Stimulated activated CD4-positive, alpha-beta T cell treated with anti-CD3 and anti-CD28 coated beads, Interleukin-4, amount 100 ng/mL, for 24 hours (primary cell): ENCODE measurements at places on chromosomes 5 and 9.

DNA sequence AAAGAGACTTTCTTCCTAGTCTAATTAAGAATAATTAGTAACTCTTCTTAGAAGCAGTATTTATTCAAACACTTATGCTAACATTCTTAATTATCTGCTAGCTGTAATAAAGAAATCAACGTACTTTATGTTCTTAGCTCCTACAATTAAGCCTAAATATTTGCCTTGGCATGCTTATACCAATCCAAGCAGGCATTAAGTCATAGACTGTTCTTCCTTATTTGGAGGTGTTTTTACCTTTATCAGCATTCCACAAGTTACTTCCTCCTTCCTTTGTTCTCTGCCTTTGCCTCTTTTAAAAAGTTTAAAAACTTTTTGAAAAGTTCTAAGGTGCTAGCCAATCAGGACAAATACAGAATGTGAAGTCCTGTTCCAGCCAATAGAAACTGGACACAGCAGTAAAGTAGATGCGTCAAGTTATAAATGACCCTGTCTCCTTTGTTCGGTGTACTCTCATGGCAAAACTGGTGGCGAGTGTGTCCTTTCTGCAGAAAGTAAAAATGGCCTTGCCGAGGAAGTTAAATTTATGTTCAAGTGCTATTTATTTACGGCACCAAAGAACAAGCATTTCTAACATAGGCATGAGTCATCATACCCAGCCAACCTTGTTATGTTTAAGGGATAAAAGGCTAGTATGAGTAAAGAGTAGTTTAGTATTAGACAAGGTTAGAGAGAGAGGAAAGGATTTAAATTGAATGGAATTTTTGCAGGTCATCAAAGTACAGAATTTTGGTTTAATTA, 58.6 kb downstream of the GPBP1 start:
- DNase-seq, result no peak

- no peak for DNase-seq
Measured at GRCh38 chr5:99089822-99090549, 161.2 kb upstream of the CHD1 start.

DNA sequence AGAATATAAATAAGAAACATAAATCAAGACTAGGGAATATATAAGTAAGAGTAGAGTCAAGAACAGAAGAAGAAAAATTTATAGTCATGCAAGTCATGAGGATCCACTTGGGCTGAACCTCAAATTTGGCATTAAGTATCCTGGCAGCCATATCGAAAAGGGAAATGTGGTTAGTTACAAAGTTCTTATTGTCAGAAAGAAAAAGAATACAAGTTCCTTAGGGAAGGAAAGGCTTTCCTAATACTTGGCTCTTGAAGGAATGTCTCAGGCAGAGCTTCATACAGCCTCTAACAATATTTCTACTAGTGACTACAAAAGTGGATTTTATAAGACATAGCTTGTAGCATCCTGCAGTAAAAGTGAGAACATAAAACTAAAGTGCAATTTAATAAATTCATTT, 45.4 kb downstream of the TMEM252 start:
- DNase-seq, result no peak

DNA sequence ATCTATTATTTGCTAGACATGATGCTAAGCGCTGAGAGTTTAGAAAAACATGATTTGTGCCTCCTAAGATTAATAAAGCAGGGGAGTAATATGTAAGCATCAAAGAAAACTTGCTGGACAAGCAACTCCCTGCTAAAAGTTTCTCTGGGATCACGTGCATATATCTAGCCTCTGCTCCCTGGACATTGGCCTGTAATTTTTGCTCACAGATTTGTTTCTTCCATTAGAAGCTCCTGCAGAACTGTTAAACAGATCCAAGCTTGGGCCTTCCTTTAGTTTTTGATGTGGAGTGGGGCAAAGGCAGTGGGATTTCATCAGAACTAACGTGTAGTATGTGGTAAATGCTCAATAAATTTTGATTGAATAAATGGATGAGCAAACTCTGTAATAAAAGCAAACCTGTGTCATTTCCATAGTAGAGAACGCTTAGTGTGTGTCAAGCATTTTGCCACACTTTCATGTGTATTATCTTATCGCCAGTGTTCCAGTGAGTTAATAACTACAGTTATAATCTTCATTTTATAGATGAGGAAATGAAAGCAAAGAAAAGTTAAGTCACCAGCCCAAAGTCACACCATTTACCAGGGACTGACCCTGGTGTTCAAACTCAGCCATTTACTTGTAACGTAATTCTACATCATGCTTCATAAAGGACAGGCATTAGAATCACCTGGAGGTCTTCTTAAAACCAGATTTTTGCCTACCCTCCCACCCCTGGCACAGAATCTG, 100.3 kb downstream of the PCSK5 start:
- DNase-seq, result no peak

GRCh38 chr5:143672806-143673205, 139.2 kb upstream of the HMHB1 start:
- DNase-seq, result no peak

- no peak for DNase-seq
Measured at GRCh38 chr5:109035436-109035835, 287.7 kb downstream of the FER start.

DNA sequence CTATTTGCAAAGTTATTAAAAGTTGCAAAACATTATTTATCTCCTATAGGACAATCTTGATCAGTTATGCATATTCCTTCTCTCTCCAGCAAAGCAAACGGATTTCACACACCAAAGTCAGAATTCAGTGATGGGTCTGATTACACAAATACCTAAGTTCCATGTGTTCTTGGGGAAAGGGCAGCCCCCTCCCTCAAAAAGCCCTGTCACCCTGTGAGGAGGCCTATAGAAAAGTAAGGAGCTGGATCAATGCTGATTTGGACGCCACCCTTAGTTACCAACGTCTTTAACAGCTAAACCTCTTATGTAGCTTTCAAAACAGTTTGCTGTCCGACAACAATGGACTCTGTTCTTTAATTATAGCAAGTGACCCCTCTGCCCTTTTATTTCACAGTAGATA, 6.4 kb downstream of the ZNF608 start:
- DNase-seq, result no peak

DNA sequence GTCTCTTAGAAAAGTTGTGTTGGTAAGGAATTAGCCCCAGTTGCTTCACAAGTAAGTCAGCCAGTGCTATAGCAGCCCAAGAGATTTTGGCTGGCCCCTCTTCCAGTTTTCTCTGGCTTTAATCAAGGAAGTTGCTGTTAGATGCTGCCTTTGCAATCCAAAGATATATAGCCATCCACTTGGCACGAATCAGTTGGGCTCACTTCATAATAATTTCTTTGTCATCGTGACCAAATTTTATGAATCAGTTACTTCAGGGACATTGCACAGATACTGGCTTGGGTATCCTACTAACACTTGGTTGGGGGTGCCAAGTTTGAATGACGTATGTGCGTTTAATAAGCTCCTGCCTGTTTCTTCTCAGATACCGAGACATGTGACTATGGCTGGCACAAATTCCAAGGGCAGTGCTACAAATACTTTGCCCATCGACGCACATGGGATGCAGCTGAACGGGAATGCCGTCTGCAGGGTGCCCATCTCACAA, 81.5 kb downstream of the VCAN start:
- DNase-seq, result no peak

DNA sequence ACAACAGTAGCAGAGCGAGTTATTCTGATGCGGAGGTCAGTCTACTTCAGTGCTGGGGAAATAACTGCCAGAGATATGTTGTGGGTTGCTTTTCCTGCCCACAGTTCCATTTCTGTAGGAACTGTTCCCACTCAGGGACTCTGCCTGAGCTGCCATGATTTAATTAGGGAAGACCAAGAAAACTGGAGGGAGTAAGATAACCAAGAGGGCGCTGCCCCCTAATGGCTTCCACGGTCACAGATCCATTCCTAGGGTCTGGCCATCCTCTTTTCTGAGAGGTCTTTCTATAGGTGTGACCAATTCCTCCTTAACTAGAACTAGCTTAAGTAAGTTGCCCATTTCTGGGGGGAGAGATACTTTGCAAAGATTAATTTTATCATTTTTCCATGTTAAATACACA, 125.9 kb downstream of the APBA1 start:
- DNase-seq, result no peak

DNA sequence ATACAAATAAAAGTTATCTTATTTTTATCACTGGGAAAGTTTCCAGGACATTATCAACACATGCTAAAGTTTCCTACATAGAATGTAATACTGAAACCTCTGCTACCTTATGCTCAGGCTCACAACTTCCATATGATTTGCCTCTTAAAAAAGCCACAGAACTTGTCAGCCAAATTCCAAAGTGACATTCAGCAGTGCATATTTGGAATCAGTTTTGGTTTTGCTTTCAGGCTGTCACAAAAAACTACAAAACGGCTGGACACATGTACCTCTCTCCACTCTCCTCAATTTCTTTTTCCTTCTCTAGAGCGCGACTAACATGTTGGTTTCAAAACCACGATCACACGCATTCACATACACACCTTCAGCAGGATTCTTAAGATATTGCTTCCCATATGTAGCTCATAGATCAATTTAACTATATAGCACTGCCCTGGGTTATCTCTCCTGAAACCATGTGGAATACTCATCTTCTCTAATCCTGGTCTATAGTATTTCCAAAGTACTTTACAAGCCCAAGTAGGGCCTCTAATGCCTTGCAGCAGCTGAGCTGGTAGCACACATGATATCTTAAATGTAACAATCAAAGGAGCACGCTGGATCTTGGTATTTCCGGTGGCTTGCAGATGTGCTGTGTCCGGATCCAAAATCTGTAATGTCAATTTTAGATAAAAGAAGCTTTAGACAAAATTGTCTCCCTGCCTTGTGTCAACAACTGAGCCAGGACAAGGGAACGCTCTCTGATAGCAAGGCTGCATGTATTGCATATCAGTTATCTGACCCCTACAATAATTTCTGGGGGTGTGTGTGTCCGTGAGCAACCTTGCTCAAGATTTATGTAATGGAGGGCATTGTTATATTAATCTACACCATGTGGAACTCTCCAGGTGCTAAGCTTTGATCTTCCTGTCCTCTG, 203.2 kb downstream of the DMRT2 start:
- DNase-seq, result no peak

- no peak for DNase-seq
Measured at GRCh38 chr5:15376803-15377202, 123.2 kb upstream of the FBXL7 start.

DNA sequence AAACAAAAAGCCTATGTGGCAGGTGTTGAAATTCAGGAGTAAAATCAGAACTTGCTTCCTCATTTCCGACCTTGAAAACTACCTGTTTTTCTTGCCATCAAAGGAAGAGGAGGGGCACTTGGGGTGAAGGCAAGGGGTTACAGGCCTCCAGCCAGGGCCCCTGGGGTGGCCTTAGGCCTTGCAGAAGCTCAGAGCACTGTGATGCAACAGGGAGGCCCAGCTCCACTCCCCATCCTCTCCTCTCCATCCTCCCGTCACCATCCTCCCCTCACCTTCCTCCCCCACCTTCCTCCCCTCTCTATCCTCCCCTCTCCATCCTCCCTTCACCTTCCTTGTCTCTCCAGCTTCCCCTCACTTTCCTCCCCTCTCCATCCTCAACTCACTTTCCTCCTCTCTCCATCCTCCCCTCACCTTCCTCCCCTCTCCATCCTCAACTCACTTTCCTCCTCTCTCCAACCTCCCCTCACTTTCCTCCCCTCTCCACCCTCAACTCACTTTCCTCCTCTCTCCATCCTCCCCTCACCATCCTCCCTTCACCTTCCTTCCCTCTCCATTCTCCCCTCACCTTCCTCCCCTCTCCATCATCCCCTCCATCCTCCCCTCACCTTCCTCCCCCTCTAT, 111.6 kb downstream of the WNK2 start:
- no peak for DNase-seq

DNA sequence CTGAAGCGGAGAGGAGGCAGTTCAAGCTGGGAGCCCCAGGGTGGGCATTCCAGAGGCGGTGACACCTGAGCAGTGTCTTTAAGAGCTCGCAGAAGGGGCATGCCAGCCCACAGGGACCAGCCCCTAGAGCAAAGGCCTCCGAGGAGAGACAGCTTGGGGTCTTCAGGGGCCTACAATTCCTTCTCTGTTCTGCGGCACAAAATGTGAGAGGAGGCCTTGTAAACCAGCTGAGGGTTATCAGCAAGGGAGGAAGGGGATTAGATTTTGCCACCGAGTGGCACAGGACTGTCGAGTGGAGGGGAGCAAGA, 505 bp upstream of the SIGMAR1 start:
- DNase-seq, result no peak

- no peak for DNase-seq
Measured at GRCh38 chr5:169341556-169341955, 40.6 kb upstream of the SLIT3 start.

DNA sequence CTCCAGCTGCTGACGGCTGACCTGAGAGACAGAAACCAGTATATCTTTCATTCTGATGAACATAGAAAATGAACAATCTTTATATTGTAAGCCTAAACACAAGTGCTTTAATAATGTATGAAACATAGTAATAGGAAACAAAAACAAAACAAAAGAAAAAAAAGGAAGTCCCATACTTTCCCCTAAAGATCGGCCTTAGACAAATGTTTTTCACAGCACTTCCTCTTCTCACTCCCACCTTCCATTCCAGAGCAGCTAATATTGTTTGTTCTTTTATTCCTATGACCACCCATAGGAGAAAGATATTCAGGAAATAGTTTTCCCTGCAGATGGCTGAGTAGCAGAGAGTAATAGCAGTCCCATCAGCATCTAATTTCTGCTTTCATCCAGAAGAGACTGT, 194.4 kb upstream of the SLC27A6 start:
- no peak for DNase-seq

- peak; percentile 64 for DNase-seq
Measured at GRCh38 chr5:68460147-68460798, 244.7 kb downstream of the PIK3R1 start.

DNA sequence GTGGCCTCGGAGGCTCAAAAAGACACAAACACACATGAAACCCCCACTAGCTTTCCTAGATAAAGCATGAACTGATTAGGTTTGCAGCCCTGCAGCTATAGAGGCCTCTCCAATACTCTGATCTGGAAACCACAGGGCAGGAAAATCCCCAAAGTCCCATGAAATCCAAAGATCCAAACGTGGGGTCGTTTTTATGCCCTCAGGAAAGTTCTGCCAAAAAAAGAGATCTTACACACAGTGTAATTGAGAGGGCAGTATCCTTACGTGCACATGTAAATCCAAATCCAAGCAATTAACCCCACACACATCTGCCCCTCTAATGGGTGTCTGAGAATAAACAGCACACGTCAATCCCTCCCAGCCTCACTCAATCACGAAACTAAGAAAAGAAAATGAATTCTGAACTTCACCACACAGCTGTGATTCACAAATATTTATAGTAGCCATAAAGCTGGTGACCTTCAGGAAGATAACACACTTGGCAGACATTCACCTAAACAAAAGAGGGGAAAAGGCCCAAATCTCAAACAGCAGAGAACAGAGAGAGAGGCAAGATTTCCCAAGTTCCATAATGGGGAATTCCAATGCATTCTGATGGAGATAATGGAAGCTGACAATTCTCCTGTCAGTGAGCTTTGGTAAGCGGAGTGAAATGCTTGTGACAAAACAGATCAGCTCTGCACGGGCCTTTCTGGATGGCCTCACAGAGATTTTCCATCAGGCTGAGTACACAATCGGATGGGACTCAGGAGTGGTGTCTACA, 114.2 kb downstream of the SEMA5A start:
- DNase-seq, result no peak

DNA sequence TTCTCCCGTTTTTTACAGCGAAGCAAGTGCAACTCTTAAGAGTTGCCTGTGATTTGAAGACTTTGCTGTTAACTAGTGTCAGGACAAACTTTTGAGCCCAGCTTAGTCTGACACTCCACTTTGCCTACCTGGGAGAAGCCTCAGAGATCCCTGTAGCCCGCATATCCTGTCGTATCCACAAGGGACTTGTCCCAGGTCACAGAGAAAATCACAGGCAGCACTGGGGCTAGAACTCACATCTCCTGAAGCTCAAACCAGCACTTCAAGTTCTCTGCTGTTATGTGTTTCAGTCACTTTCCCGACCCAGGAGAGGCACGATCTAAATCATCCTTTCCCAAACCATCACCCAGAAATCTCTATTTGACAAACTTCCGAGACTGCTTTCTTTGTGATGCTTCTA, 584.5 kb downstream of the ACTL7B start:
- DNase-seq, result no peak
